ENCODE measurements at places on chromosomes 5 and 9.

GRCh38 chr5:54756301-54756700 lies 229.1 kb downstream of the ESM1 start:
- no peak for DNase-seq

DNA sequence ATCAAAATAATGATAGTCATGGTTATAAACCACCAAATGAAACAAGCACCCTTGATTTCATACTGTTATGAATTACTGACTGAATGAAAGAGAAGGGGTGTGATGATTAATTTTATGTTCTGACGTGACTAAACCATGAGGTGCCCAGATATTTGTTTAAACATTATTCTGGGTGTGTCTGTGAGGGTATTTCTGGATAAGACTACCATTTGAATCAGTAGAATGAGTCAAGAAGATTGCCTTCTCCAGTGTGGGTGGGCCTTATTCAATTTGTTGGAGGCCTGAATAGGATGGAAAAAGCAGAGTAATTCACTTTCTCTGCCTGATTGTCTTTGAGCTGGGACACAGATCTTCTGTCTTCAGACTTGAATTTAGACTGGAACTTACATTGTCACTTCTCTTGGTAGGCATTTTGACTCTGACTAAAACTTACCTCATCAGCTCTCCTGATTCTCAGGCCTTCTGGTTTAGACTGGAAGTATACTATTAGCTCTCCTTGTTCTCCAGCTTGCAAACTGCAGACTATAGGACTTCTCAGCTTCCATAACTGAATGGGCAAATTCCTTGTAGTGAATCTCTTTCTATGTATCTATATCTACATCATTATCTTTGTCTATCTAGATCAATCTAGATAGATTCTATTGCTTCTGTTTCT lies 321.9 kb upstream of the TARS1 start:
- no peak for DNase-seq

DNA sequence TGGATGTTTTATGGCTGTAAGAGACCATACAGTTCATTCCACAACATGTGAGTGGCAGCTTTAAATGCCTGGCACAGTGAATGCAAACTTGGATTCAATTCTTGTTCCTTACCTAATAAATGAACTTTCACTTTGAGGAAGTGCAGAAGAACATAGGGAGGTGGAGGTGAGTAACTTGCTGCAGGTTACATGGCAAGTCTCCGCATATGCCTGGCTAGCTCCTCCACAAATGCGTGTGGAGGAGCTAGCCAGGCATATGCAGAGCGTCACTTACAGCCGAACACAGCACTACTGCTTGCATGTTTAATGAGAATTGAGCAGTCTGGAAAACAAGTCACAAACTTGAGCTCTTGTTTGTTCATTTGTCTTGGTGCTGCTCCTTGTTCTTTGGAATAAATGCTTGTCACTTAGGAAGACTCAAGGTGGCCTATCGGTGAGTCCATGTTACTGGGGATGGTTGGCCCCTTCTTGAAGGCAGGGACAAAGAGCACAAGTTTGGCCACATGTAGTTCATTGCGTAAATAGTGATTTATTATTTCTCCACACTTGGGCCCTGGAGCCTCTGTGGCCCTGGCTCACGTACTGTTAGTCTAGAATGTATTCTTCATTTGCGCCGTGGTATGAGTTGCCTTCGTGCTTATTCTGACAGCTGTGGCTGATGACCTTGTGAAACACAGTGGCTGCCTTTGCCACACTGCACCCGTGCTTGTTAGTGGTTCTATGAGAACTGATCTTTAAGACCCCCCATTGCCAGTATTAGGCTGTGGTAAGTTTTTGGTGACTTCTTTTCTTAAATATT lies 3.1 kb downstream of the ISOC1 start:
- DNase-seq: no peak

DNA sequence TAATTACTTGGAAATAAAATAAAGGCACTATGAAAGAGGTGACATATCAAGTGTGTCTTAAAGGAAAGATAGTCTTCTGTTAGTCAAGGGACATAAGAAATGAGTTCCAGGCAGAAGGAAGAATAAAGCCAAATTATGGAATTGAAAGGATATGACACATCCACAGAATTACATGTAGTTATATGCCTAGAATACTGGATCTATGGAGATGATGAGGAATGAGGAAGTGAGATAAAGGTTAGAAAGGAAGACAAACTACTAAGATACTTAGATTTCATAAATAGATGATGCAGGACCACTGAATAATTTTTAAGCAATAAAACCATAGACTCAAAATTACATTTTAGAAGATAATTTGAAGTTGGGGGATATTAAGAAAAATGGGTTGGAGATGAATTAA lies 609.8 kb downstream of the PTPRD start:
- DNase-seq: no peak

GRCh38 chr9:84744195-84744594 lies 74.7 kb downstream of the NTRK2 start:
- no peak for DNase-seq

- no peak for DNase-seq
Observed at GRCh38 chr9:124765439-124765835, 5.7 kb downstream of the NR6A1 start.

GRCh38 chr9:128498911-128499310 lies 5.6 kb upstream of the GLE1 start:
- DNase-seq: no peak

GRCh38 chr5:122751293-122751782 lies 23.5 kb upstream of the SNX2 start:
- no peak for DNase-seq

GRCh38 chr9:87546704-87547103 lies 49.0 kb downstream of the DAPK1 start:
- no peak for DNase-seq

- DNase-seq: no peak
Observed at GRCh38 chr5:132425975-132426524, 56.5 kb downstream of the SLC22A5 start.

GRCh38 chr9:117296453-117296852 lies 118.4 kb downstream of the ASTN2 start:
- no peak for DNase-seq

- DNase-seq: no peak
Observed at GRCh38 chr5:60332244-60333004, 367.5 kb downstream of the DEPDC1B start.

- DNase-seq: no peak
Observed at GRCh38 chr5:61447780-61448495, 115.9 kb downstream of the ZSWIM6 start.

DNA sequence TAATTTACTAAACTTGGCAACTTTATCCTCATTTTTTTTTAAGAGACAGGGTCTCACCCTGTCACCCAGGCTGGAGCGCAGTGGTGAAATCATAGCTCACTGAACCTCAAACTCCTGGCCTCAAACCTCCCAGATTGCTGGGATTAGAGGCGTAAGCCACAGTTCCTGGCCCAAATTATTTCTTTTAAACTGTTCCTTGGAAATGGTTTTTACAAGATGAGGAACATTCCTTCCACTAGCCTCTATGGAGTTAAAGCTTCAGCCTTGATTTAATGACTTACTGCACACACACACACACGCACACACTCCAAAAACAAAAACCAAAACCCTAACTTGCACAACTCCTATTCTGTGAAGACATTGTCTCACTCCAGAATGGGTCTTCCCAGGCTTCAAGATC lies 77.2 kb upstream of the TARS1 start:
- DNase-seq: no peak

GRCh38 chr5:92637960-92638359 lies 943.1 kb downstream of the NR2F1-AS1 start:
- no peak for DNase-seq

DNA sequence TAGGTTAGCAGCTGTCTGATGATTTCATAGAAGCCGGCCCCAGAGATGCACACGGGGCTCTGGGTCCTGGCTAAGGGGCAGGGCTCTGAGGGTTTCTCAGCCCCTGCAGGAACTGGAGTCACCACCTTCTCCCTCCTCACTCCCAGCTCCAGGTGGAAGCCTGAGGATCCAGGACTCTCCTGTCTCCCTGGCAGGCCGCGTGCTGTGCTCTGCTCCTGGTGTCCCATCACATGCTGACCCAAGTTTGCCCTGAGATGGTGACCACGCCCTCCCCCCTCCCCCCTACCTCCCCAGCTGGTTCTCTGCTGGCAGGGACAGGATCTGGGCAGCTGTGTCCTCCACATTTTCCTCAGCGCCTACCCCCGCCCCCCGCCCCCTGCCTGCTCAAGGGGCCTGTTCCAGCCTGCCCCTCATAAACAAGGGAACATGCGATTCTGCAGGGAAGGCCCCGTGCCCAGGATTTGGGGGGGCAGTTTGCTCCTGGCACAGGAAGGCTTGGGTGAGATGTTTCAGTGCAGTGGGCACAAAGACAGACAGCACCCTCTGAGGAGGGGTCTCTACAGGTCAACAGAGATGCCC lies 87.4 kb downstream of the PSD2 start:
- peak; percentile 65 for DNase-seq

DNA sequence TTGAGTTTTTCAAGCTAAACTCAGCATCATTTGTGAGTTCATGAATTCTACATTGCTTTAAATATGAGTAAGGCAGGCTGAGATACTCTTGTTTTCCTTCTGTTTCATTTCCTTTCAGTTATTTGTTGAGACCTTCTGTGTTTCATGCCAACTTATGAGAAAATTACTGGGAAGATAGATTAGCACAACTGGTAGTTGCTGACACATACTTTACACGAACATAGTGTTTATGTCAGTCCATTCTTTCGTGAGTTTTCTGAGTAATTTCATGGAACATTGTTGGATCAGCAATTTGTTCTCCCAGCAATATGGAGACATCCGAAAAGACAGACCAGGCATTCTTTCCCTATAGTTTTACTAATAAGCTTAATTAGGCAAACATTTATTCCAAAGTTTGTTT lies 102.0 kb upstream of the SMC5 start:
- DNase-seq: no peak

GRCh38 chr5:78295035-78295961 lies 800 bp upstream of the AP3B1 start:
- peak; percentile 53 for DNase-seq

GRCh38 chr5:1461396-1461795 lies 16.2 kb upstream of the SLC6A3 start:
- no peak for DNase-seq

GRCh38 chr9:95910023-95910707 lies 34.7 kb downstream of the ERCC6L2 start:
- DNase-seq: no peak

- no peak for DNase-seq
Observed at GRCh38 chr9:91832322-91832721, 117.7 kb downstream of the ROR2 start.

GRCh38 chr9:135490166-135490870 lies 10.2 kb upstream of the MRPS2 start:
- DNase-seq: no peak

DNA sequence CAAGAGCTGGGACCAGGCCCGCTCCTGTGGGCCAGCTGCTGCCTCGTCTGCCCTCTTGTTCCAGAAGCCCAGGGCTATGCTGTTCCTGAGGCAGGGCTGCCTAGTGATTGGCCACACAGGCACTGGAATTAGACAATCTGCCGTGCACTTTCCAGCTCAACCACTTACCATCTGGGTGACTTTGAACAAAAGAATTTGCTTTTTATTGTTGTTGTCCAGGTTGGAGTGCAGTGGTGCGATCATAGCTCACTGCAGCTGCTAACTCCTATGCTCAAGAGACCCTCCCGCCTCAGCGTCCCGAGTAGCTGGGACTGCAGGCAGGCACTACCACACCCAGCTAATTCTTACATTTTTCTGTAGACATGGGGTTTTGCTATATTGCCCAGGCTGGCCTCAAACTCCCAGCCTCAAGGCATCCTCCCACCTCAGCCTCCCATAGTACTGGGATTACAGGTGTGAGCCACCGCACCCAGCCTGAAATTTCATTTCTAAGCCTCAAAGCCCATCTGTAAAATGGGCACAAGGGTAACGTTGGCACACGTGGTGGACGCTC lies 1.2 kb upstream of the NEK6 start:
- DNase-seq: peak; percentile 58

- DNase-seq: no peak
Observed at GRCh38 chr9:97480749-97481148, 20.7 kb upstream of the TMOD1 start.

DNA sequence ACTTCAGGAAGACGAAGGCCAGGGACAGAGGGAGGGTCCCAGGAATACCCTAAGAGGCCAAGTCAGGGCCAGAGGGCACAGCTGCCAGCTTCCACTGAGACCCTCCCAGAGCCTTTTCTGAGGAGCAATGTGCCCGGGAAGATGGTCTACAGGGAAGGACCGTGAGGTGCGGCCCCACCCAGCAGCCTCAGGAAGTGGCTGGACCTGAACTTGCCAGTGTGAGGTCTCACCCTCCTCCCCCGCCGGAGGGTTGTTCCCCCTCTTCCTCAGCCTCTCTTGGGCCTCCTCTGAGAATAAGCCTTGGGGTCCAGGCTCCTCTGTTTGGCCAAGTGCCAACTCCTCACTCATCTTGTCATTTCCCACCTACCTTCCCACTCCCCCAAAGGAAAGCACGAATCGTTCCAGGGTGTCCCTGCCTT lies 13.4 kb upstream of the SLC25A51 start:
- no peak for DNase-seq

DNA sequence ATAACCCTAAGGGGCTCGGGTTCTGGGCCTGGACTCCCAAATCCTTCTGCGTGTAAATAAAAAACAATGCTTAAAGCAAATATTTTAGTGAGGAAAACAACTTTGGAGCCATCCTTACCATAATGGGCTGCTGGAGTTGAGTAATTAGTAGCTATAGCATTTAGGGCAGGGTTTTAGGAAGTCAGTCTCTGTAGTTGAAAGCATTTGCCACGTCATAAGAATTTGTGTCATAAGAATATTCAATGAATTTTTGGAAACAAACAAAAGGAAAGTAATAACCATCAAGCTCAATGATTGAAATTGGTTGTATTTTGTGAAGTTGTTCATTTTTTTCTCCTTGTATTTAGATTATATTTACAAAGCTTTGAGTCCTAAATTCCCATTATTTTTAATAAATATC lies 114.8 kb upstream of the ELL2 start:
- DNase-seq: no peak

DNA sequence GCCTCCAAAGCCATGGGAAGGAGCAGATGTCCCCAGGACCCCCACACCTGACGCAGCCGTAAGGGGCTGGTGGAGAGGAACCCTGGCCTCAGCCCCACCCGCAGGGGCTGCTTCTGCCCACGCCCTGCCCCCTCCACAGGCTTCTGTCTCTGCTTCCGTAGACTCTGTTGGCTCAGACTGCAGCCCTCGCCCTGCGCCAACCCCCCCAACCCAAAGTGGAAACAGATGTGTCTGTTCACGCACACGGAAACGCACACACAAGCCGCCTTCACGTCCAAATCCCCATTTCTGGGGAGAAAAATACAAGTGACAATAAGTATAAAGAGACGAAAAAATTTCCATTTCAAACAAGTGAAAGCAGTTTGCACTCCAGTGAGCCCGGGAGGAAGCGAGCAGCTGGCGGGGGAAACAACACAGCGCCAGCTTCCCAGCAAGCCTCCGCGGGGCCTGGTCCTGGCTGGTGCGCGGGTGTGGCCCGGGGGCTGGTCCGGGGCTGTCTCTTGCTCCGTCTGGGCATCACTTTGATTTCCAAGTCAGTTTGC lies 32.6 kb upstream of the RXRA start:
- no peak for DNase-seq

DNA sequence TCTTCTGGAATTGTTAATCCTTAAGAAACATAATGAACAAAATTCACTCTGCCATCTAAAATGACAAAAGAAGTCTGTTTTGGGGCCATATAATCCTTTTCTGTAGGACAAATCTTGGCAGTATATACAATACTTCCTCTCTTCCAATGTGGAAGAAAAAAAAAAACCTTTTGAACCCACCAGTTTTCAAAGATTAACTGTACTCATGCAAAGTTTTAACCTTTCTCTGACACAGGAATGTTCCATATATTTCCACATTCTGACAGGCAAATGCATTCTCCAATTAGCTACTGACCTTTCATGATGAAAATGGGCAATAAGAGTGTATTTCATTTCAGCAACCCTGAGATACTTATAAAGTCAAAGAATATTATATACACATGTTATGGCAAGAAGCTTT lies 65.4 kb downstream of the RNF130 start:
- no peak for DNase-seq

GRCh38 chr9:109315480-109316206 lies 5.2 kb downstream of the EPB41L4B start:
- no peak for DNase-seq
